Smooth muscle cell of the pulmonary artery (primary cell): ENCODE measurements at places on chromosomes 6 and 20. TPM values are rescaled to one million over a fixed set of nuclear protein-coding genes. Genes with fewer than 3 reads are reported as not detected.

ELOVL4 gene
- 5.4 and 7.0 TPM in 2 replicates for total RNA-seq

HLA-DPA1 gene
- total RNA-seq: 0.17 and 3.8 TPM in 2 replicates

PPP1R14C gene
- 2.1 and 7.4 TPM in 2 replicates for total RNA-seq

METTL24 gene
- 0.26 and 0.52 TPM in 2 replicates for total RNA-seq

PEX6 gene
- total RNA-seq: 35.5 and 61.3 TPM in 2 replicates

GPR31 gene
- not detected in 2 replicates for total RNA-seq
